ENCODE measurements at places on chromosomes 7 and 10. TPM values are rescaled to one million over a fixed set of nuclear protein-coding genes. Genes with fewer than 3 reads are reported as not detected.
A peak's percentile ranks its signal among the peaks of the same experiment; 100 is the strongest.

The UTF1 gene
- not detected for total RNA-seq

GRCh38 chr10:108454224-108454623 is 1289.7 kb upstream of the SORCS1 start:
- no peak for DNase-seq

The FAS gene
- 169 TPM for total RNA-seq

DNA sequence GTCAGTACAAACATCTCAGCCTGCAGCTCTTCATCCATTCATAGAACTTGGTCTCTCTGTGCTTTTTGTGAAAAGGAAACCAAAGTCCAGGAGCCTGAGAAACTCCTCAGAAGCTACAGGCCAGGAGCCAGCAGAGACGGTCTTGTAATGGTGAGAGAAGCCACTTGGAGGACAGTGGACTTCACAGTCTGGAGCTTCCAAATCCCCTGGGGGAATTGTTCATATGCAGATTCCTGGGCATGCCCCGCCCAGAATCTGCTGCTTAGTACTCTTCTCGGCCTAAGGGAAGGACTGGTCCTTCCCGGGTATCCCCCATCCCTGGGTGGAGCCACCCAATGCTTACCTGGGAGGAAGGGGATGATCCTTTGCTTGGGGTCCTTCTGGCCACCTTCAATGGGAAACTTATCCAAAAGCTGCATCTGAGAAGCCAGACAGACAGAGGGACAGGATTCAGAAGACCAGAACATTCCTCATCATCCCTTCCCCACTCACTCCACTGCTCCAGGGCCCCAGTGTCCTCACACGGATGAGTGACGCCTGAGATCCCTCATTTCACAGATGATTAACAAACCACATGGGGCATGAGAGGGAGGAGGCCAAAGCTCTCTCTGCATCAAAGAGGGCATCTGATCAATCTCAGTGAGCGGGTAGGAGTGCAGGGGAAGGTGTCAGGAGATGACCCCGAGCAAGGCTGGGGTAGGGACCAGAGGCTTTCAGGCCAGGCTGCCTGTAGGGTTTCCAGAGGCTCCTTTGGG is 88.4 kb downstream of the SH3PXD2A start:
- no peak for DNase-seq

GRCh38 chr10:102578782-102579181 is 65.5 kb upstream of the TRIM8 start:
- DNase-seq = no peak

DNA sequence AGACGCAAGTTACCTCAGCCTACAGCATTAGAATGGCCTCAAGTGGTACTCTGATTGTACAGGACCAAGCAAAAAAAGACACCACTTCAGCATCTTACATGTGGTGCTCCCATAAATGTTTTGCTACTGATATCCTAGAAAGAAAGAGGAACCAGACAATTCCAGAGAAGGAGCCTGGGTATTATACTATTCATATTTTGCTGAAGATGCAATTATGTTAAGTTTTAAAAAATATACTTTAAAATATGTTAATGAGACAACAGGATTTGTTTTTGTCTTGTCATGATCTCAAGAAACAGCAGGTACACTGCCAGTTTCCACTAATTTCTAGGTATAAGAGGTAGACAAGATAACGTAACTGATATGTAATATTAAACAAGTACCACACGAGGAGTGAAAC is 92.6 kb downstream of the JMJD1C start:
- DNase-seq = no peak

The TAS2R39 gene
- total RNA-seq = not detected

- DNase-seq = no peak
Measured at GRCh38 chr7:114047889-114048288, 129.1 kb upstream of the PPP1R3A start.

The ACTL6B gene
- total RNA-seq = not detected

The CNPY1 gene
- not detected for total RNA-seq

The ASB15 gene
- not detected for total RNA-seq

DNA sequence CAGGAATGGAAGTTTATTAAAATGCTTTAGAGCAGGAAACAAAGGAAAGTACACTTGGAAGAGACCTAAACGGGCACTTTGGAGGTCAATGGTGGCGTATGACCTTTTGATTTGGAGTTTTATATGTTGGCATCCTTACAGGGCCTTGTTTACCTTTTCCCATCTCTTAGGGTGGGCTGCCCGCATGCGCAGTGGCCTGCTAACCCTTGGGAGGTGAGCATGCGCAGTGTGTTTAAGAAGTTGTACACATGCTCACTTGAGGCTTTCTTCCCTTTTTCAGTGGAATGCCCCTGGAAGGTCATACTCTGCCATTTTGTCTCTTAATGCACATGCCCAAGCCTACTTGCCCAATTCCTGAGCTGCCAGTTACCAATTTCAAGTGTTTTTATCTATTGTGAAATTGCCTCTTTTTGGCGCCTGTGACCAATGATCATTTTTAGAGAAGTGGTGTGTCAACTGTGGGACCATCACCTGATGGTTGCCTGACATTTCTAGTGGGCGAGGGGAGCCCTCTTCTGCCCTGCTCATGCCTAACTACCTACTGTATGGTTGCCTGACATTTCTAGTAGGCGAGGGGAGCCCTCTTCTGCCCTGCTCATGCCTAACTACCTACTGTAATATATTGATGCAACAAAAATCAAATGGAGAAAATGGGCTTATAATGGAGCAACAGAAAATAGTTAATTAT is 138.0 kb downstream of the PPP1R9A start:
- no peak for DNase-seq

The REEP3 gene
- 18.6 TPM for total RNA-seq

The ZNF467 gene
- 1.1 TPM for total RNA-seq

- DNase-seq = no peak
Measured at GRCh38 chr7:81514546-81514945, 255.3 kb downstream of the HGF start.

- no peak for DNase-seq
Measured at GRCh38 chr7:98034081-98035035, 44.4 kb upstream of the OCM2 start.

The STAM gene
- 154 TPM for total RNA-seq

- DNase-seq = peak; percentile 83
Measured at GRCh38 chr10:128064108-128064969, 61.9 kb downstream of the MKI67 start.

DNA sequence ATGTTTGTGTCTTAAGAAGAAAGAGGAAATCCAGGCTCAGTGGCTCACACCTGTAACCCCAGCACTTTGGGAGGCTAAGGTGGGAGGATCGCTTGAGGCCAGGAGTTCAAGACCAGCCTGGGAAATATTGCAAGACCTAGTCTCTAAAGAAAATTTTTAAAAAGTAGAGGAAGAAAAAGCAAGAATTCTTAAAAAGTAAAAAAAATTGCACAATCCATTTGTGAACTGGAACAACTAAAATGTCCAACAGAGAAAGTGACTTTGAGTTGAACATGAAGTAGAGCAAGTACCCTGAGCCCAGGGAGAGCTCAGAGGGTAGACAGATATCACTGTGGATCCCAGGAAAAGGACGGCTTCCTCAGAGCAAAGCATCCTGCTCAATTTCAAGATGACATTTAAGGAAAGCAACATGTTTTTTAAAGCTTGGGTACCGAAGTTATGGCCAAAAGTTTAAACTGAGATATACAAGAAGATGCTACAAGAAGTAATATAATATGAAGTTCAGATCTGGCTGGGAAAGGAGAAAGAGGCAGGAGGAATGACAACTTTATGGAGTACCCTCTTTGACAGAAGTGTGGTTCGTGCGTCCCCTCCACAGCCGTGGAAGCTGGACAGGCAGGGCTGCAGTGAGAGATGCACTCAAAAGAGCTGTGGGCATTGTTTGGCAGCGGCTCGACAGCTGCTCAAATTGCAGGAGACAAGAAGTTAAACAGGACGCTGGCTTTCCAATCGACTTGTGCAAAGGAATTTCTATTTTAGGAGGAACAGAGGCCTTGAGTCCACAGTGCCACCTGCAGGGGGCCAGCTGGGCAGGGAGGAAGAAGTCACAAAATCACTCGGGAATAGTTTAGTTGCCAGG is 201.3 kb downstream of the JCAD start:
- no peak for DNase-seq

GRCh38 chr7:135447748-135448147 is 62.2 kb downstream of the CNOT4 start:
- no peak for DNase-seq

DNA sequence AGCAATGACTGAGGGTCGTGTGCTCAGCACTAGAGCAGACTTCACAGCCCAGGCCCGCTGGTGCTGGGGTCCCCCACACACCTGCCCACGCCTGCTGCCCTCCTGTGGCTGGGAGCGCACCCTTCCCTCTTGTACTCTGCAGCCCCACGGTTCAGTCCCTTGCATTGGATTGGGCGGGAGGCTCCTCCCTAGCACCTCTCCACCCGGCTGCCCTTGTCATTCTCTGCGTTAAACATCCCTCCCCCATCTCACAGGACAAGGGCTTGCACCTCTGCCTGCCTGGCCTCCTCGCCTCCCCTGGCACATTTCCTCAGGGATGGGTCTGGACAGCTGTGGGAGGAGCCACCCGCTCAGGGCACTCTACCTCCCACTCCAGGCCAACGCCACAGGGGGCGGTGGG is 68.6 kb downstream of the ALOX5 start:
- DNase-seq = no peak

DNA sequence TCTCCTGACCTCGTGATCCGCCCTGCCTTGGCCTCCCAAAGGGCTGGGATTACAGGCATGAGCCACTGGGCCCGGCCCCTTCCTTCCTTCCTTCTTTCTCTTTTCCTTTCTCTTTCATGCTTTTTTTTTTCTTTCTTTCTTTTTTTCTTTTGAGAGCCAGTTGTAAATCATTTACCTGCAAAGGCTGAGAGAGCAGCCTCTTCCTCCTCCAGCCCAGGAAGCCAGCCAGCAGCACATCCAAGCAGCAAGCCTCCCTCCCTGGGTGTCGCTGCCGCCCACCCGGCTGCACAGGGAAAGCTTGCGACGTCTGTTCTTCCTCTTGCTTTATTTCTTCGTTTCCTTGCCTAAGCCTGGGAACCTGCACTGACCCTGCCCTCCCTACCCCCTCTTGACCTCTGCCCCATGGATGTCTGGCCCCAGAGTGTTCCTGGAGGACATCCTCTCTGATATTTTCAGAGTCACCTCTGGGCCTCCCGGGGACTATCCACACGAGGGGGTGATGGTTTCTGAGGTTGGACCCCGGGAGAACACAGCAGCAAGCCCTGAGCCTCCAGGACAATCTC is 62.8 kb upstream of the MYL10 start:
- DNase-seq = no peak
